Activated B cell treated with CpG ODN at 0.5 μM for 24 hours (primary cell): ENCODE measurements at places on chromosomes 4 and X. TPM values are rescaled to one million over a fixed set of nuclear protein-coding genes. Genes with fewer than 3 reads are reported as not detected.

DNA sequence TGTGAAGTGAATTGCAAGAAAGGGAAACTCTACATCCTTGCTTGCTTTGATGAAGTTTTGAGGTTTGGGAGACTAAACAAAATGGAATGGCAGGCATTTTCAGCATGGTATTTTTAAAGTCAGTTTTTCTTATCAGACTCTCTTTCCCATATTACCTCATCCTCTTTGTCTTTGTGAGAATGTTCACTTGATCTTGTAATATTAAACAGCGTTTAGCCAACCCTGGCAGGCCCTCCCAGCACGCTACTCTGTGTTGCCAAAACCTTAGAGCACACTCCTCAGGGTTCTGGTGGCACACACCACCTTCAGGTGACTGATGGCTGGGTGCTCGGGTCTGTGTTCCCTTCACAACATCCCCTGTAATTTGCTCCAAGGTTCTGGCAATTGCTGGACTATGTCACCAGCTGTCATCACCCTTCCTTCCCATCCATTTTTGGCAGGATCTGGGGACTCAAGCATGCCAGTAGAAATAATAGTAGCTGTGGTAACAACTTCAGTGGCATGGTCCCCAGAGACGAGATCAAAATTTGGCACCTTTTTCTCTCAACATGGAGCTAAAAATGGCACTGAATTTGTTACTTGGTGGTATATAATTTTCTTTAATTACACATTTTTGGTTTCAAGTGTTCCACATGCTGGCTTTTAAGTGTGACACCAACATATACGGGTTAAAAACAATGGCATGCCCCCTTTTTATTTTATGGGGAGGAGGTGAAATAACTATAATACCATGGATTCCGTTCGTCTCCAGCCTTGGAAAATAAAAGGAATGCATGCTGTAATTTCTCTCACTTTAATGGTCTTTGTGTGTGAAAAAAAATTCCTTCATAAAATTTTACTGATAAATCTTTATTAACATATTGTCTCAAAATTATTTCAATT lies 273.1 kb downstream of the DCTD start:
- no peak for DNase-seq
- H3K27me3 ChIP-seq = no peaks in the 10 kb centered on the region
- H3K4me3 ChIP-seq = no peak overlapping the region
- no peaks in the 10 kb centered on the region for H3K4me1 ChIP-seq
- H3K27ac ChIP-seq = no peak overlapping the region

DNA sequence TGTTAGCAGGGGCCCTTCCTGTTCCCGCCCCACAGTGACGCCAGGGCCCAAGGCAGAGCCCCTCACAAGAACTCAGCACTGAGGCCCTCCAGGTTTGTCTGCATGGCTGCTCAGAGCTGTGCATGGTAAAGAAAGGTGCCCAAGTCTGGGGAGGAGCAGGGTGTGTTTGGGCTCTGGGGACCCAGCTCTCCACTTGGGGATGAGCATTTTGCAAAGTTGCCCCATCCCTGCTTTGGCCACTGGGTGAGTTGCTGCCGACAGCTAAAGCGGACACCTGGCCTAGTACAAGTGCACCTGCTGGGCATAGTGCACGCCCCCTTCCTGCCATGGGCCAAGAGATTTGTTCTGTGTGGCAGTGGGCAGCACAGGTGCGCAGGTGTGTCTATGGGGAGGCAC lies 2.0 kb upstream of the MXD4 start:
- no peaks in the 10 kb centered on the region for H3K27me3 ChIP-seq
- peaks cover 16% of the 10 kb centered on the region for H3K4me1 ChIP-seq
- no peak for DNase-seq
- peak overlapping the region; percentile 44 for H3K4me3 ChIP-seq
- no peaks in the 10 kb centered on the region for H3K36me3 ChIP-seq

GRCh38 chr4:85591406-85592098 lies 116.6 kb downstream of the ARHGAP24 start:
- no peaks in the 10 kb centered on the region for H3K27me3 ChIP-seq
- DNase-seq = no peak
- no peak overlapping the region for H3K27ac ChIP-seq
- peaks cover 38% of the 10 kb centered on the region for H3K4me1 ChIP-seq

DNA sequence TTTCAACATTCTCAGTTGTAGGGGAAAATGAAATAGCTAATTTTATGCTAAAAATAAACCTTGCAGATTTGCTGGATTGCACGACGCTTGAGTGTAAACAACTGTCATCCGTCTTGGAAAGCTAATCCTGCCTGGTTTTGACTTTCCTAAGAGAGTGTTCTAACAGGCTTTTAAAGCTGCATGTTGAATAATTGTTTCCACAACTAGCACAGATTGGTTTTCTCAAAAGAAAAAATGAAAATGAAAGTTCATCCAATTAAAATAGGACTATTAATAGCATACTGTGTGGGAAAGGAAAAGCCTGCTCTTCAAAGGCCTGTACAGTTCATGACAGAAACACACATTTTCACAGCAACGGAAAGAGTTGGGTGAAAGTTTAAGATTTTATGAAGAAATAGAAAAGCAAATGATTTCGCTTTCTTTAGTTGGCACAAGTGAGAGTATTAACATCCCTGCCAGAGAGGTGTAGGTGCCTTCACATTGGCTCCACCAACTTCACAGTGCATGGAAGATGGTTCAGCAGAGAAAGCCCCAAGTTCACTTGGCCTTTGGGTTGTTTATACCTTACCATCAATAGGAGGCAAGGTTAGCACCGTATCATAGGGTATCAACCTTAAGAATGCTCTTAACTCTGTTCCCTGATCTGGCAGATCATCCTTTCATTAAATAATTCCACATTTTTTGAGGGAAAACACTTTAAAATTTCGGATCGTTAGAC lies 140.0 kb upstream of the GUCY1A1 start:
- no peaks in the 10 kb centered on the region for H3K27me3 ChIP-seq
- no peaks in the 10 kb centered on the region for H3K36me3 ChIP-seq
- DNase-seq = no peak
- no peak overlapping the region for H3K27ac ChIP-seq
- H3K4me1 ChIP-seq = no peaks in the 10 kb centered on the region
- H3K4me3 ChIP-seq = no peak overlapping the region

- H3K36me3 ChIP-seq = no peaks in the 10 kb centered on the region
- DNase-seq = no peak
- no peaks in the 10 kb centered on the region for H3K27me3 ChIP-seq
- H3K4me1 ChIP-seq = no peaks in the 10 kb centered on the region
- H3K27ac ChIP-seq = no peak overlapping the region
- no peak overlapping the region for H3K4me3 ChIP-seq
Measured at GRCh38 chr4:84887824-84888223, 78.7 kb downstream of the WDFY3 start.

DNA sequence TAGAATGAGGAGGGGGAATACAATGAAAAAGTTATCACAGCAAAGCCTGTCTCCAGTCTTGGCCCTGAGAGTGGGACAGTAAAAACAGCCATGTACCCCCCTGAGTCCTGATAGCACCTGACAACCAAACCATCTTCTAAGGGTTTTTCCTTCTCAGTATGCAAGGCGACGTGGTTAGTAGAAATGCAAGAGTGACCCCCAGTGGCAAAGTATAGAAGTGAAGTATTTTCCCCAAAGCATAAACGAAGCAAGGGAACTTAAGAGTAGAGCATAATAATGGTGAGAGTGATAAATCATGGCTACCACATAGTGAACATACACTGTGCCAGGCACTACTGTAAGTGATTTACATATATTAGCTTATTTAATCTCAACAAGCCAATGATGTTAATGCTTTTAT lies 52.8 kb downstream of the FAM47C start:
- no peak overlapping the region for H3K4me3 ChIP-seq
- H3K36me3 ChIP-seq = no peaks in the 10 kb centered on the region
- no peaks in the 10 kb centered on the region for H3K4me1 ChIP-seq
- no peak for DNase-seq
- H3K27me3 ChIP-seq = no peaks in the 10 kb centered on the region
- no peak overlapping the region for H3K27ac ChIP-seq

GRCh38 chr4:52966781-52967180 lies 104.7 kb downstream of the RASL11B start:
- no peak overlapping the region for H3K27ac ChIP-seq
- no peak overlapping the region for H3K4me3 ChIP-seq
- no peak for DNase-seq
- H3K27me3 ChIP-seq = no peaks in the 10 kb centered on the region

Gene PF4V1
- not detected in 2 replicates for total RNA-seq

Gene ESX1
- not detected in 2 replicates for total RNA-seq

Gene SUPT20HL2
- total RNA-seq = not detected in 2 replicates

GRCh38 chr4:105306820-105307219 lies 160.1 kb downstream of the TET2 start:
- DNase-seq = no peak
- no peaks in the 10 kb centered on the region for H3K27me3 ChIP-seq
- no peaks in the 10 kb centered on the region for H3K36me3 ChIP-seq
- peaks cover 22% of the 10 kb centered on the region for H3K4me1 ChIP-seq
- H3K27ac ChIP-seq = peak overlapping the region; percentile 90
- peak overlapping the region; percentile 74 for H3K4me3 ChIP-seq

- H3K27me3 ChIP-seq = peaks cover 46% of the 10 kb centered on the region
Measured at GRCh38 chrX:640641-641040, 10.1 kb downstream of the SHOX start.

Gene TEC
- total RNA-seq = 8.7 and 8.8 TPM in 2 replicates

GRCh38 chrX:47196098-47196497 lies 2.5 kb downstream of the UBA1 start:
- peaks cover 50% of the 10 kb centered on the region for H3K4me1 ChIP-seq
- H3K27ac ChIP-seq = no peak overlapping the region
- peak overlapping the region; percentile 62 for H3K4me3 ChIP-seq
- DNase-seq = no peak
- no peaks in the 10 kb centered on the region for H3K27me3 ChIP-seq

GRCh38 chrX:40146262-40147125 lies 48.7 kb upstream of the BCOR start:
- peak overlapping the region; percentile 53 for H3K4me3 ChIP-seq
- DNase-seq = no peak
- H3K27ac ChIP-seq = no peak overlapping the region
- peaks cover 36% of the 10 kb centered on the region for H3K4me1 ChIP-seq
- no peaks in the 10 kb centered on the region for H3K27me3 ChIP-seq
- H3K36me3 ChIP-seq = no peaks in the 10 kb centered on the region

- DNase-seq = no peak
- H3K27ac ChIP-seq = no peak overlapping the region
- H3K4me3 ChIP-seq = no peak overlapping the region
- H3K4me1 ChIP-seq = no peaks in the 10 kb centered on the region
Measured at GRCh38 chr4:171521726-171522125, 291.5 kb upstream of the GALNTL6 start.

Gene SMIM43
- not detected in 2 replicates for total RNA-seq

Gene PITX2
- total RNA-seq = not detected in 2 replicates

Gene TMPRSS11F
- not detected in 2 replicates for total RNA-seq

DNA sequence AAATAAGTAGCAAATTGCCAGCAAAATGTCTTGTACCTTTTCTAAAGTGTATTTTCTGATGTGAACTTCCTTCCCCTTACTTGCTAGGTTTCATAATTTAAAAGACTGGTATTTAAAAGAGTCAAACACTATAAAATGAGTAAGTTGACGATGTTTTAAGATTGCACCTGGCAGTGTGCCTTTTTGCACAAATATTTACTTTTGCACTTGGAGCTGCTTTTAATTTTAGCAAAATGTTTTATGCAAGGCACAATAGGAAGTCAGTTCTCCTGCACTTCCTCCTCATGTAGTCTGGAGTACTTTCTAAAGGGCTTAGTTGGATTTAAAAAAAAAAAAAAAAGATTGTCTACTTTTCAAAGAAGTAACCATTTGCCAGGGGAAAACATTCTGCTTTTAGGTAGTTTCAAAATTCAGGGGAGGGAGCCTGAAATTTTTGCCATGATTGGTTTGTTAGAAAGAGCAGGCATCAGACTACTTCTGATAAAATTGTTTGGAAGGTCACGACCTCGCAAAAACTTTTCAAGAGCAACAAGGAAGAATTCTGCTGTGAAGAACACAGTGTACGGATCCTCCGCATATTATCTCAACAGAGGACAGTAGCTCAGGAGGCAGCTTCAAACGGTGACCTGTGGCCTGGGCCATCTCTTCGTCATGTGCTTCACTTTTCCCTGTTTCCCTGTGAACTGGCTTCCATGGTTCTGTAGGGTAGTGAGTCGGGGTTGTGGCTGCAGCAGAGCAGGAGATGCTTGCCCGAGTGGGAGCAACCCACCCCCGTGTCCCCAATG lies 66.1 kb downstream of the CDS1 start:
- H3K27ac ChIP-seq = no peak overlapping the region
- no peaks in the 10 kb centered on the region for H3K4me1 ChIP-seq
- H3K36me3 ChIP-seq = no peaks in the 10 kb centered on the region
- no peaks in the 10 kb centered on the region for H3K27me3 ChIP-seq
- DNase-seq = no peak

- no peaks in the 10 kb centered on the region for H3K4me1 ChIP-seq
- H3K27me3 ChIP-seq = no peaks in the 10 kb centered on the region
- H3K27ac ChIP-seq = no peak overlapping the region
- no peak overlapping the region for H3K4me3 ChIP-seq
- no peaks in the 10 kb centered on the region for H3K36me3 ChIP-seq
Measured at GRCh38 chr4:147345662-147346061, 135.2 kb upstream of the EDNRA start.

- H3K27me3 ChIP-seq = no peaks in the 10 kb centered on the region
- H3K4me3 ChIP-seq = no peak overlapping the region
- H3K27ac ChIP-seq = no peak overlapping the region
- DNase-seq = no peak
- H3K36me3 ChIP-seq = no peaks in the 10 kb centered on the region
Measured at GRCh38 chr4:108045687-108046024, 56.0 kb downstream of the HADH start.

- H3K4me3 ChIP-seq = no peak overlapping the region
- H3K36me3 ChIP-seq = no peaks in the 10 kb centered on the region
- DNase-seq = no peak
- no peak overlapping the region for H3K27ac ChIP-seq
- no peaks in the 10 kb centered on the region for H3K4me1 ChIP-seq
- H3K27me3 ChIP-seq = peaks cover 5% of the 10 kb centered on the region
Measured at GRCh38 chr4:74415602-74416300, 29.2 kb upstream of the AREG start.

Gene VCX
- not detected in 2 replicates for total RNA-seq

- H3K27ac ChIP-seq = no peak overlapping the region
- H3K4me1 ChIP-seq = no peaks in the 10 kb centered on the region
- no peak for DNase-seq
- no peak overlapping the region for H3K4me3 ChIP-seq
Measured at GRCh38 chr4:121041307-121042090, 30.8 kb downstream of the NDNF start.

Gene GABRA4
- total RNA-seq = not detected in 2 replicates

DNA sequence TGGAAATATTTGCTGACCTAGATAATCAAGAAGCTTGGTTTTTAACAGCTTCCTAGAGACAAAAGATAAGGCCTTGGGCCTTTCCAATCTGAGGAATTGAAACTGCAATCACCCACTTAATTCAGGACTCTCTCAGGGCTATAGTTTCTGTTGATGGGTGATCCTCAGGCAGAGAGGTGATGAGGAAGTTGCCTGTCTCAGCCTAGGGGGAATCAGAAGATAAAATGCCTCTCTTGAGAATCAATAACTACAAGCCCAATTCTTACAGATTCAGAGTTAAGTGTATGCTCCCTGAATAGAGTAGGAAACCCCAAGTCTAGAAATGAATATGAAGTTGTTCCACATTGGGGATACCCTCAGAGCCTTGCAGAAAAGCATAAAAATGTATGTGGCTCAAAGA lies 45.5 kb downstream of the NFKB1 start:
- H3K27ac ChIP-seq = peak overlapping the region; percentile 75
- no peaks in the 10 kb centered on the region for H3K27me3 ChIP-seq
- H3K4me3 ChIP-seq = peak overlapping the region; percentile 4
- H3K36me3 ChIP-seq = peaks cover 89% of the 10 kb centered on the region

Gene CT45A3
- not detected in 2 replicates for total RNA-seq

GRCh38 chr4:95980877-95981360 lies 141.0 kb downstream of the PDHA2 start:
- no peaks in the 10 kb centered on the region for H3K4me1 ChIP-seq
- no peaks in the 10 kb centered on the region for H3K36me3 ChIP-seq
- no peak overlapping the region for H3K27ac ChIP-seq

Gene SPOCK3
- not detected in 2 replicates for total RNA-seq
